ENCODE measurements at places on chromosomes 1 and 21. TPM values are rescaled to one million over a fixed set of nuclear protein-coding genes. Genes with fewer than 3 reads are reported as not detected.
A peak's percentile ranks its signal among the peaks of the same experiment; 100 is the strongest.

GRCh38 chr1:163013826-163014600 lies 55.1 kb upstream of the RGS4 start:
- no peak for DNase-seq

Gene PRKAA2
- 1.2 TPM for polyA plus RNA-seq

DNA sequence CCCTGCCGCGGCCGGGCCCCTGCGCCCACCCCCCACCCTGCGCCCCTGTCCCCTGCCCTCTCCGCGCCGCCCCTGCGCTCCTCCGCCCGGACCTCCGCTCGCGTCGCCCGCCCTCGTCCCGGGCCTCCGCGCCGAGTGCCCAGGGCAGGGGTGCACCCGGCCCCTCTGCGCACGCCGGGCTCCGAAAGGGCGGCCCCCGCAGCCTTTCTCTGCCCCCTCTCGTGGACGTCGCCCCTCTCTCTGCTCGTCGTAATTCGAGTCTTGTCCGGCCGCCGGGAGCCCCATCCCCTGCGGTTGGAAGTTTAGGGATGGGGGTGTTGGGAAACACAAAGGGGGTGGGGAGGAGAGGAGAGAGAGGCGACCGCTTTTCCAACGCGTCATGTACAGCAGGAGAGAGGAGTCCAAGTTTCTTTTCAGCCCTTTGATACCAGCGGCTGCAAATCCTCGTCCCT lies 407 bp downstream of the GALNT2 start:
- DNase-seq: no peak

Gene RAP1GAP
- polyA plus RNA-seq: 18.0 TPM

DNA sequence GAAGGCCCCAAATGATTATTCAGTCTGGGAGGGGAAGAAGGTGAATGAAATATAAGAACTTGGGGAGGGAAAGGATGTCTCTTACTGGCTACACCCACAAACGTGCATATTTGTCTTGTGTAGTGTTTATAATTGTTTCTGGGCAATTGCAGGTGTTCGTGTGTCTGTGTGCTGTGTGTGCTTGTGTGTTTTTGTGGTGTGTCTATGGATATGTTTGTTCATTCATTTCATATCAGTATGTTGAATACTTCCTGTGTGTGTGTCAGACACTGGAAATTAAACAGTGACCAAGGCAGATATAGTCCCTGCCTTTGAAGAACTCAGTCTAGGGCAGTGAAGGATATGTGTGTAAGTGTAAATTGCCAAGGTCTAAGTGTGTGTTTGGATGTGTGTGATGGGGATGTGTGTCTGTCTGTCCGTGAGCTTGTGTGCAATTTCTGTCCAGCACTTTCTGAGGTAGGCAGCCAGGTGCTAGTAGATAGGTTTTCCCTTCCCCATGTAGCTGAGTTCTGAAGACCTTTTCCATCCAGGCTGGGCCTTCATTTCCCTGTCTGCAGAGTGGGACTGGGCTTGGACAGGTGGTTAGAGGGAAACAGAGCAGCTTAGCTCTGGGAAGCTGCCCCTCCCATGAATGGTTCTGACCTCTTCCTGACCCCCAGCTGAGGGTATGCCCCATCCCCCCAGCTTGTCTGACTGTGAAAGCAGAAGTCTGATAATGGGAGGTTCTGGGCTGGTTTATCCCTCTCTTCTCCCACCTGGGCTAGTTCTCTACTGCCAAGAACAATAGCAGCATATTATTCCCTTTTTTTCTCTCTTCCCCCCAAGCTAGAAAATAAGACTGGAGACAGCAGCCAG lies 3.8 kb downstream of the AGO1 start:
- peak; percentile 22 for DNase-seq

DNA sequence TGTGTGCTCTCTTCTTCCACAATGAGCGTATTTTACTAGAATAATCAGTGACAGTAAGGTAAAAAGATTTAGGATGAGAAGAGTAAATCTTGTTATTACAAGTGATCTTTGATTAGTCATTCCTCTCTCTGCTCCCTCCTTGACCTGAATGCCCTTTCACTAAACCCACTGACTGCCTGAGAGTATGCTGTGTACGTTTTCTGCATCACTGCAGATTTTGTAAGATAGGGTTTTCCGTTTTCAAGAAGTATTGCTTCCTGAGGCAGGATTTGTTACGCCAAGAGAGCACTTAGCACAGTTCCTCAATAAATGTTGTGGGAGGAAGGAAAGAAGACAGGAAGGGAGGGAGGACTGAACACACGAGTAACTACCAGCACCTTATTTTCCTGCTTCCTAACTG lies 7.7 kb upstream of the LAMB3 start:
- DNase-seq: no peak

DNA sequence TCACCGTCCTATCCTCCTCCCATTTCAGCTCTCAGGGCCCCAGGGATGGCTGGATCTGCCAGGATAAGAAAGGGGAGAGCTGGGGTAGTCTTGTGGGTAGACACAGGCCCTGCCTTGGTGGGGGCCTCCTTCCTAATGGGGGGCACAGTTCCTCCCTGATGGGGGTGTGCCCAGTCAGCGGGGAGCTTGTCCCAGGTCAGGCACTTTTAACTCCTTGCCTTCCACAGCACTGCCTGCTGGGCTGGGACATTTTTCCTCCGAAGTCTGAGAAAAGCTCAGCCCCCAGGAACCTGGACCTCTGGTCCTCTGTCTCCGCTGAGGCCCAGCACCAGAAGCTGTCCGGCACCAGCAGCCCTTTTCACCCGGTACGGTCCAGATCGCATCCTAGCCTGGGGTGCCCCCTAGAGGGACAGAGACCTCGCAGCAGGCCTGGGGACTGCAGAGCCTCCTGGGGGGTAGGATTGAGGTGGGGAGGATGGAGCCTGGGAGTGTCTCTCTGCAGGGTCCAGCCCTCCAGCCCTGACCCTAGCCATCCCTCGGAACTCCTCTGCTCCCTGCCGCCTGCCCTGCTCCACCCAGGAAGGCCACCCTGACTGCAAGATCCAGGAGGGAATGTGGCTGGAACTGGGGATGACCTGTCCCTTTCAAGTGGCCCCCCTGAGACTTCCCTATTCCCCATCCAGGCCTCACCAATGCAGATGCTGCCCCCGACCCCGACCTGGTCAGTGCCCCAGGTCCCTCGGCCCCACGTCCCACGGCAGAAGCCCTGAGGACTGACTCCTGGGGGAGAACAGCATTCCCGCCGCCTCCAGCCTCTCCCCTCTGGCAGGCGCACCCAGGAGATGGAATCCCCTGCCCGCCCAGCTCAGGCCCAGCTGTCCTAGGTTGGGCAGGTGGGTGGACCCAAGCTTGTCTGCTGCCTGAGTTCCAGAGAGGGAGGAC lies 12.0 kb downstream of the MIIP start:
- no peak for DNase-seq

GRCh38 chr21:41236352-41236973 lies 68.5 kb downstream of the BACE2 start:
- DNase-seq: no peak

DNA sequence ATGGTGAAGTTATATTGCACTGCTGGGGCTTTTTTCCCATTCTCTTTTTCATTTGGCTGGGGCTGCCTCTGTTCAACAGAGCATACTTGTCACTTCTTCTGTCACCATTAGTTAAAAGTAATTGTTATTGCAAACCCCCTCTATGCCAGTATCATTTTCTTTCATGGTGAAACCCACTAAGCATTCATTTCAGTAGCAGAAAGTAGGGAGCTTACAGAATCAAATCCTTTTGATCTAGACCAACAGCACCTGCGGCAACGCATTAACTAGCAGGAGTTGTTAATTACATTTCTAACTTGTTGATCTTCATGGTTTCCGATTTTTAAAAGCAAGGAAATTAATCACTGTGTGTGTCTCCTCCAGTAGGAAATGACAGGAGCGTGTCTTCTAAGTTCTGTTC lies 15.0 kb downstream of the SMYD2 start:
- DNase-seq: no peak

Gene KHDC4
- polyA plus RNA-seq: 28.0 TPM

- no peak for DNase-seq
Measured at GRCh38 chr21:35032474-35033263, 16.4 kb downstream of the RUNX1 start.

Gene KCNAB2
- polyA plus RNA-seq: 3.1 TPM

DNA sequence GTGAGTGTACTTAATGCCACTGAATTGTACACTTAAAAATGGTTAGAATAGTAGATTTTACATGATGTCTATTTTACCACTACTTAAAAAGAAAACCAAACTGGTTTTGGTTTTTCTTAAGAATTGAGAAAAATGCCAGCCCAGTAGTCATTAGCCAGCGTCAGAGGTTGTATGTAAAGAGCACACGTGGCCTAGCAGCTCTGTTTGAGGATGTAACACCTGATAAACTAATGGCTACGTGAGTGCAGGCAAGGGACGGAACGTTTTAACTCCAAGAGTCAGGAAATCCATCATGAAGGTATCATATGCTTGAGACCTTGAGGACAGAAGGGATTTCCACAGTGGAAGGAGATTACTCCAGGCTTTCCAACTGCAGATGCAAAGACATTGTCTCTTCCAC lies 223.7 kb downstream of the MRPL39 start:
- DNase-seq: no peak

GRCh38 chr1:47852006-47852718 lies 145.0 kb downstream of the TRABD2B start:
- DNase-seq: no peak

- no peak for DNase-seq
Measured at GRCh38 chr1:121448851-121449250, 264.1 kb downstream of the SRGAP2C start.

DNA sequence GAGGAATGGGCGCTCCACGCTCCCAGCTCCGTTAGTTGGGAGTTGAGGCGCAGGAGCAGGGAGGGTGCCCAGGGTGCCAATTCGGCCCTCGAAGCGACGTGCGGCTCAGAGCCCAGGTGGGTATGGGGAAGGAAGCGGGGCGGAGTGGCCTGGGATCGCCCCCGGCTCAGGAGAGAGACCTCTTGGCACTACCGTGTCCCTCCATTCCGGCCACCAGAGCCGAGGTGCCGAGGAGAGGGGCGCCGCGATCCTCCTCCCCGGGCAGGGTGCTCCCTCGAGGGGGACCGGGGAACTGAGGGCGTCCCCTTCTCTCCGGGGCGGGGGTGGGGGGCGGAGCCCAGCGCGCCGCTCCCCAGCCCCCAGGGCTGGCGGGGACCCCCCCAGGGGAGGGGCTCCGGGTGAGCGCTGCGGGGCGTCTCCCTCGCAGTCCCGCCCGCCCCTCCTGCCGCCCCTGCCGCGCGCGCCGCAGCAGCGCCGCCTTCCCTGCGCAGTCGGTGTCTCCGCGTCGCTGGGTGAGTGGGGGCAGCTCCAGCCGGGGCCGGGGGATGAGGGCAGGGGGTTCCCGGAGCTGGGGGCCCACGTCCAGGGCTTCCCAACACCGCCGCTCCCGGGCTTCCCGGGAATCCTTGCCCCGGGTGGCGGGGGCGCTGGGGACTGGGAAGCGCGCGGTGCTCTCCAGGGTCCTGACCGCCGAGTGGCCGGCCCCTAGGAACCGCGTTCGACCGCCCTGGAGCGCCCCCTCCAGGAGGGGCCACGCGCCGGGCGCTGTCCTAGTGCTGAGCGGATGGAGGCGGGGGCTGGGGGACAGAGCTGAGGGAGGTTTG lies at the start of gene HPCA:
TSS of gene HPCA (plus strand) at position 488 of the 824 bp plus-strand sequence. CDS start 2,408 bp downstream, outside the sequence.
- DNase-seq: peak; percentile 92

GRCh38 chr1:54134295-54134694 lies 18.5 kb downstream of the CDCP2 start:
- no peak for DNase-seq

GRCh38 chr1:230819976-230820375 lies 48.3 kb downstream of the C1orf198 start:
- no peak for DNase-seq

GRCh38 chr1:206851341-206852010 lies 13.9 kb upstream of the IL20 start:
- no peak for DNase-seq

DNA sequence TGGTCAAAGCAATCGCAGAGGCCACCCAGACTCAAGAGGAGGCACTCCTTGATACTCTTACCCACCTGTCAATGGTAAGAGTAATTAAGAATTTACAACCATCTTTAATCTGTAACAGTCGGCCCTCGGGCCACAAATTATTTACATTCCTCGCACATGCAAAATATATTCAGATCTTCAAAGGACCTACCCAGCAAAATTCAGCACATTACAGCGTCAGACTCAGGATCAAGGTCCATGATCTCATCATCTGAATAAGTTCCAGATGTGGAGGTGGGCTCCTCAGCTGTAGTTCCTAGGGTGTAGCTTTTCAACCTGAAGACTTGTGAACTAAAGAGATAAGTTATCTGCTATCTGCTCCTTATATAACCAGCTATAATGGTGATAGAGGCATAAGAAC lies 17.1 kb upstream of the RNF11 start:
- no peak for DNase-seq

DNA sequence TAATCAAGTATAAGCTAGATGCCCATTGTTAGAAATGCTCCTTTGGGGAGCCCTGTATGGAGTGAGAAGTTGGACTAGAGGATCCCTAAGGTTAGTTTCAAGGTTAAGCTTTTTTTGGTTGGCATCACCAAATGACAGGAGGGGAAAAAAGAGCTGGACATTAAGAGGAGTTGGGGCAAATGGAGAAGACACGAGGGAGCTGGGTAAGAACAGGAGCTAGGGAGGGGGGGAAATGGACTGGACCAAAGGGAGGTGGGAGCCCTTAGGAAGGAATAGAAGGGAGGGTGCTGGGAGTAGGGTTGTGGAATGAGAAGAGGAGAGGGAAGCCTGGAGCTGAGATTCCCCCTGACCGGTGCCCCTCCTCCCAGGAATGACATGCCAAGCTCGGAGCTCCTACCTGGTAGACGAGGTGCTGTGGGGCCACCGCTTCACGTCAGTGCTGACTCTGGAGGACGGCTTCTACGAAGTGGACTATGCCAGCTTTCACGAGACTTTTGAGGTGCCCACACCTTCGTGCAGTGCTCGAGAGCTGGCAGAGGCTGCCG lies 5.9 kb downstream of the KCNJ9 start:
- DNase-seq: no peak

DNA sequence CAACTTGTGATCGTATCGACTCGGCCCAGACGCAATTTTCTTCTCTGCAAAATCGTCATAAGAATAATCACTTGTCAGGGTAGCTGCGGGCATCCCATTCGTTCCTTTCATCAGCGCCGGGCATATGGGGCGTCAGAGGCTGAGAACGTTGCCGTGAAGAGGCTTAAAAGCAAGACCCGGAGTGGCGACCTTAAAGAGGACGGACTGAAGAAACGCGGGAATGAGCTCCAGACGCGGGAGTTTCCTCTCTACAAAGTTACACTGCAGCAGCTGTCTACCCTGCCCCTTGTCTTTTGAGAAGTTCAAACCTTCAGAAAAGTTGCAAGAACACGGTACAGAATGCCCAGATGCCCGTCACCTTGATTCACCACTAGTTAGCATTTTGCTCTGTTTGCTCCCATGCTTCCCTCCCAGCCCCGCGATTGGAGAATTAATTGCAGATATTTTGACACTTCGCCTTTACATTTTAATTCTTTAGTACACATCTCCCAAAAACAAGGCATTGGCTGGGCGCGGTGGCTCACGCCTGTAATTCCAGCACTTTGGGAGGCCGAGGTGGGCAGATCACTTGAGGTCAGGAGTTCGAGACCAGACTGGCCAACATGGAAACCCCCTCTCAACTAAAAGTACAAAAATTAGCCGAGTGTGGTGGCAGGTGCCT lies 967 bp downstream of the CENPS start:
- peak; percentile 32 for DNase-seq
